ENCODE measurements at places on chromosomes 1 and 21.

DNA sequence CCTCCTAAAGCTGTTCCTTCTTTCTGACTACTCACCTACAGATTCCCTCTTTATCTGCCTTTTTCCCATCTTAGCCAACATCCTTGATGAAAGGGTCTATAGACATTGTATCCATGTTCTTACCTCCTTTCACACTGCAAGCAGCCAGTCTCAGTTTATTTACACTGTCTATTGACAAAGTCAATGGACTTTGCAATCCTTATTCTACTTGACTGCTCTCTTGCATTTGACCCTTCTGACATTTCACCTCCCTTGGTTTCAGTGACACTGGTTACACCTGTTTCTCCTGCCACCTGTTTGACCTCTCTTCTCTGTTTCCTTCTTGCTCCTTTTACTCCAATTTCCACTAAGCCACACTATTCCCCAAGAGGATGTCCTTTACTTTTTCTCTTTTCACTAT is 224.0 kb upstream of the SNX7 start:
- DNase-seq: no peak

DNA sequence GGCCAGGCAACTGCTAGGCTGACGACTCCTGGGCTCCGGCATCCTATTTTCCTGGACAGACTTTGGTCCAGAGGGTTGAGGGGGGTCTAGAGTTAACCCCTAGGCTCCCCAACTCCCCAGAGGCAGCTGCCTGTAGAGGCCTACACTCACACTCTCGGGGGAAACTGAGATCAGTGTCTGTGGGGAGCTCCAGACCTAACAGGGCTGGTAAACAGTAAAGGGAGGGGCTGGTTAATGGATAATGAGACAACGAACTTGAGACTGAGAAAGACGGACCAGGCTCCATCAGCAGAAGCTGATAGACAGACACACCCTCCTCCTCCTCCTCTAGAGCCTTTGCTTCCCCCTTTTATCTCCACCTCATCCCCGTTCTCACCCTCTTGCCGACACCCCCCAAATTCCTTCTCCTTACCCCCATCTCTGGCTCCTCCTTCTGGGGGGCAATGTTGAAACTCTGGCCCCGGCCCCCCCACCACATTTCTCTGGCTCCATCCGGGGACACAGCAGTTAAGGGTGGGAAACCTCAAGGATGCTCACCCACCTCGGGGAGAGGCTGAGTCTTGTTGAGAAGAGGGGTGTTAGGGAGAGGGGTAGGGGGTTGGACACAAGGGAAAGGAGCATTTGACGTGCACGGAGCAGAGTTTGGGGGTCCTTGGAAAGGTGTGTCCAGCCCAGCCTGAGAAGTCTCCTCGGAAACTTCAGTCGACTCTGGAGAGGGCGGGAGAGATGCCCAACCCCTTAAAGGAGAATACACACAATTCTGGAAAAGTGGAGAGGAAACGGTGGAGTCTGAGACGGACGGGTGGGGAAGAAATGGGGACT is at the start of gene MTMR11:
MTMR11 (minus strand) TSS at position 710 of the 822 bp plus-strand sequence; CDS start at position 478, 232 bp downstream.
- DNase-seq: no peak

DNA sequence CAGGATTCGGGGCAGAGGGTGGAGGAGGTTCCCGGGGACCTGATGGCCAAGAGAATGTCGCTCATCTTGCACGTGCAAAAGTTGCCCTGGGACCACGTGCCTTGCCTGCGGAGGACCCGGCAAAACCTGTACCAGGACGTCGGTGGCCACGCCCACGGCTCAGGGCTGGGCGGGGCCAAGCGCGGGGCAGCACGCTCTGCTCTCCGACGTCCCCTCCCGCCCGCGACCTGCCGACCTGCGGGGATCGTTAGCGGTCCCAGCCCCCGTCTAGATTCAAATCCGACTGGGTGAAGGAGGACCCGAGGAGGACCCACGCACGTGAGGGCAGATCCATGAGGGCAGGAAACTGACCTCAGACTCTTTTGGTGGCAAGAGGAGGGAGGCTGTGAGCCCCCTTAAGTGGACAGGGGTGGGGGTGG is at the start of gene C1orf167:
C1orf167 (plus strand) TSS at position 206 of the 419 bp plus-strand sequence. CDS start 2,208 bp downstream, outside the sequence.
- peak; percentile 14 for DNase-seq

GRCh38 chr1:166811691-166812090 is 27.6 kb upstream of the POGK start:
- no peak for DNase-seq

GRCh38 chr21:25708467-25709065 is 26.1 kb downstream of the ATP5PF start:
- DNase-seq: peak; percentile 49

DNA sequence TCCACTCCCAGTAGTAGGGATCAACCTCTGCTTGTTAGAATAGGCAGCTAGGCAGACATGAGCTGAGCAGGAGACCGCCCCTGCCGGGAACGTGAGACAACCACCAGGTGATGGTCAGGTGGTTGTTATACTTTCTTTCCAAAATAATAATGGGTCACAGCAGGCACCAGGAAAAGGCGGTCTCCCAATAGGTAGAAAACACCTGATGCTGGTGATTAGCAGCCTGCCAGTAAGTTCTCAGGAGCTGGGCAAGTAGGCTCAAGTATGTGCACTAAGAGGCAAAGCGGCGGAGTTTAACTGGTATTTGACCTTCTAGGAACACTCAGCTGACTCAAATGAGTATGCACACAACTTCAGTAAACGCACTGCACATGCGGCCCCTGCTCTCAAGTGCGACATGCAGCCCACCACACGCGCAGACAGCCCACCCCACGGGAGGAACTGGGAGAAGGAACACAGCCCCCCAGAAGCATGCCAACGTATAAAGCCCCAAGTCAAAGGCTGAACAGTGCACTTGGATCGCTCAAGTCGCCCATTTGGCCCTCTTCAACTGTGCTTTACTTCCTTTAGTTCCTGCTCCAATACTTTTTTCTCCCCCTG is 80.0 kb downstream of the DESI2 start:
- no peak for DNase-seq

- no peak for DNase-seq
These were observed 23.2 kb upstream of the CNIH3 start for GRCh38 chr1:224592636-224593582.

DNA sequence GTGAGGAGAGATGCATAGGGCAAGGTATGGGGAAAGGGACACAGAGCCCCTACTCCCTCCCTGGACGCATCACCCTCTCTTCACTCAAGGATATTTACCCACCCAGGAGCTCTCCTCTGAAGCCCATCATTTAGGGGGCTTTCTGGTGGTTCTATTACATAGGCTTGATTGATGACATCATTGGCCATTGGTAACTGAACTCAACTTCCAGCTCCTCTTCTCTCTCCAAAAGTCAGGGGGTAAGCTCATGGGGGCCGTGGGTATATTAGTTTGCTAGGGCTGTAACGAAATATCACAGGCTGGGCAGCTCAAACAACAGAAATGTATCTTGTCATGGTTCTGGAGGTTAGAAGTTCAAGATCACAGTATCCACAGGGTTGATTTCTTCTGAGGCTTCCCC is 110.8 kb downstream of the DSCAM start:
- DNase-seq: no peak

GRCh38 chr1:151813271-151813977 is 8.2 kb upstream of the LINGO4 start:
- no peak for DNase-seq

DNA sequence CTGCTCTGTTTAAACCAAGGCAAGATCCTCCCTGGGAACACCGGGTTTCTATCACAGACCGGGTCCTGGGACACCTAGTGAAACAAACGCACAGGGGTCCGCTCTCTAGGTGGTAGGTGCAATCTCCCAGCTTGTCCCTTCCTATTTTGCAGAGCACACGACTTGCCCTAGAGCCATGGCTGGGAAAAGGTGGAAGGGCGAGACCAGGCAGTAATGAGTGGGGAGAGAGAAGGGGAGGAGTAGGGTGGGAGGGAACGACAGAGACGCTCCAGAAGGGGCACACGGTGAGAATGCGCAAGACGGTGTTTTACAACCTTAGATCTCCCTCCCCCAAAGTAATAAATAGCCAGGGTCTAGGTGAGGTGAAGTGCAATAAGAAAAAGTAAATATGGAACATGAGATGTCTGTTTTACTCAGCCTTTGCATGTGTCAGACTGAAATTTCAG is 9.3 kb upstream of the ARHGAP29 start:
- no peak for DNase-seq

DNA sequence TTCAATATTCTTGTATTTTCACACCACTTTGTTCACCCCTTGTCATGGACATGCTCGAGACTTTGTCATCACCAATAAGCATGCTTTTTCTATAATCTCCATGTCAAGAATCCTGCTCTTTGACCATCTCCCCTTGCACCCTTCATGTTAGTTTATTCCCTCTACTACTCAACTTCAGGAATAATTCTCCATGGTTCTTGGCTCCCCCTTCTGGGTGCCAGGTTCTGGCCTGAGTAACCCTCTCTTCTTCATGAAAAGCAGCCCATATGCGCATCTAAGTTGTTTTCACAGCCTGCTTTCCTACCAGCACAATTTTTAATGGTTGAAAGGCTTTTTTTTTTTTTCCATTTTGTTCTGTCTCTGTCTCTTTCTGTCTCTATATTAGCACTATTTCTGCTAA is 160.7 kb downstream of the LEPR start:
- DNase-seq: no peak

- no peak for DNase-seq
These were observed 122.3 kb downstream of the SYF2 start for GRCh38 chr1:25110036-25110435.

GRCh38 chr1:179168536-179168935 is 60.9 kb downstream of the ABL2 start:
- DNase-seq: no peak

DNA sequence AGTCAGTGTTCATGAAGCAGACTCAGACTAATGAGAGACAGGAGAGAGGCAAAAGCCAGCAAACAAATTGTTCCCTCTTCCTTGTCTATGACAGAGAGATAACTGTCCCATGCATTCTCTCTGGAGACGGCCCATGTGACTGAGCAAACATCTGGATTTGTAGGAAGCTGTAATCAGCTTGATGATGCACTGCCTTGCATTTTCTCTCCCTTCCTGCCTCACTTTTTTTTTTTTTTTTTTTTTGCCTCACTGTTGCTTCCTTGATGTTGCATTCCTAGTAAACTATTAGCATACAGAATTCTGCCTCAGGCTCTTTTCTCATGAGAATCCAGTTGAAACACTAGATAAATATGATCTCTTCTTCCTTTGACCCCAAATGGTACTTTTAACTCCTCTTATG is 134.5 kb downstream of the HHIPL2 start:
- DNase-seq: no peak

- DNase-seq: no peak
These were observed 217.3 kb upstream of the SGIP1 start for GRCh38 chr1:66316464-66317247.

DNA sequence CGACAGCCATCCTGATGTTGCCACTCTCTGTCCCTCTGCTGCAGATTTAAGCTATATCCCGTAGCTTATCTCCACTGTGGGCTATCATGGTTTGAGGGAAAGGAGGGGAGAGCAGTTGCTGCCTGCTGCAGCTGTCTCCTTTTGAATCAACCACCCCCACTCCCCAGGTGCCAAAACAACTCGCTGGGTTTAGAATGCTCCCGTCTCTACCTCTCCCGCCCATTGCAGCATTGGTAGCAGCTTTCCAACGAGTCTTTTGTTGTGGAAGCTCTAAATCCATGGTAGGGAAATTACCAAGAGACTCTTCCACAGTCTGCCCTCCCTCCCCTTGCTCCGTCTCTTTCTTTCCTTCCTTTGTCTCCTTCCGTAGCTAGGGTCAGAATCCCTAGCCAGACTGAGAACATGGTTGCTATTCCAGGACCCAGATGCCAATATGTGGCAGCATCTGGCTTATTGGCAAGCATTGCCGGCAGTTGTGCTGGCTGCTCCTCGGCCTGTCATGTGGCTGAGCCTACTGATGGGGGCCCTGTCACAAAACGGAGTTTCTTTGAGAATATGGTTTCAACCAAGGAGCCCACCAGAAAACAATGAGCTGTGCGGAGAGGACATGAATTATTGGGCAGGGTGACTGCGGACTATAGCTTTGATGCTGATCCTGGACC is 230.7 kb downstream of the RPS6KC1 start:
- no peak for DNase-seq

DNA sequence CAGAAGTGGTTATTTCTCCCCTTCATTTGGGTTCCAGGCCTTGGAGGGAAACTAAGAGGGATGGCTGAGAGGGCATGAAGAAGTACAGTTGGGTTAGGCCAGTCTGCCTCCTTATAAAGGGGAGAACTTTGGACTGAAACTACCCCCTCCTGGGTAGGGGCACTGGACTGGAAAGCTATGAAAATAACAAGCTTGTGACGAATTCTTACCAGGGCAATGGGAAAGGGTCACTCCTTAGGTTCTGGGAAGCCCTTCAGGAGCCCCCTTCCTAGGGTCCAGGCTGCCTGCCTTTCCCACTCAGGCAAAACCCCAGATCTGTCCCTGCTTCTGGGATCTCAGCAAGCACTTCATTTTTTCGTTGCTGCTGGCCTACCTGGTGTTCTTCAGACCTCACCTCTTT is 9.8 kb upstream of the P3R3URF start:
- no peak for DNase-seq

DNA sequence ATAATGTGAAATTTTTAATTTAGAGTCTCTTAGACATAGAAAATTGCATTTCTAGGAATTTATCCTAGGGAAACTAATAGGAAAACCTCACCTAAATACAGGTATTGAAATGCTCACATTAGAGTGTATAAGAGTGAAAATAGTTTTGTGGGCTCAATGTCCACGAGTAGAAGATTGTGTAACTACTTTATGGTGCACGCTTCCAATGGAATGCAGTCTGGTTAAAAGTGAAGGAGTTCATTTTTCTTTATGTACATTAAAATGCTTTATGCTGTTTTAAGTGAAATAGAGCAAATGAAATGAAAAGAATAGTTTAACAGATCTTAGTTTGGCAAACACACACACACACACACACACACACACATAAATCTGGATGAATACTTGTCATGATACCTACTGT is 278.2 kb downstream of the USP25 start:
- DNase-seq: no peak

DNA sequence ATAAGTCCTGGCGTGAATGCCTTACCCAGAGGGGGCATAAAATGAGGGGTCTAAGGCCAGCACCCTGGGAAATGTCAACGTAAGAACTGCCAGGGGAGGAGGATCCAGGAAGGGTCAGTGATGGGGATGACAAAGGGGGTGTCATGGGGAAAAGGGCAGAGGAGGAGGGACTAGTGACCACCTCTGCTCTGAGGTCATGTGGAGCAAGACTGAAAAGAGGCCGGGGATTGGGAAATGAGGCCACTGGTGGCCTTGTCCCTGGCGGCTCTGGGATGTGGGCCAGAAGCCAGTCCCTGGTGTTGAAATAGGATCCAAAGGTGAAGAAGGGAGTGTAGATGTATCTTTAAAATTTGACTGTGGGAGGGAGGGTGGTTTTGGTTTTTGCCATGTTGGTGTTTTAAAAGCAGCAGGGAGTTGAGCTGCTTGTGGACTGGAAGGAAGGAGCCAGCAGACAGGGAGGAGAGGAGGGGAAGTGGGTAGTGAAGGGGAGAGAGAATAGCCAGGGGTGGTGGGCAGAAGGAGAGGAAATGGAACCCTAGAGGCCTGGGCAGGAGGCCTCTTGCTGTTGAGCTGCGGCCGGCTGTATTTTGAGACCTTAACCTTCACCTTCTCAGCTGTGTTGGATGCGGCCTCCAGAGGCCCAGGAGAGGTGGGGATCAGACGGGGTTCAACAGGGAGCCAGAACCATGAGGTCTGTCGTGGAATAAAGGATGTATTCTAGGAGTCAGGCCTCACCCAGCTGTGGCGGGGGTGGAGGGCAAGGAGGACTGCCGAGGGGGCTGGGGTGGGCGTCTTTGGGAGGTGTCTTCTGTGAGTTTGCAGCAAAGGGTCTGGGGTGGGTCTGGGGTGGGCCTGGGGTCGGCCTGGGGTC is 92.5 kb downstream of the DHRS3 start:
- no peak for DNase-seq

- DNase-seq: no peak
These were observed 13.1 kb upstream of the CASQ1 start for GRCh38 chr1:160177231-160177630.

All from CD4-positive, alpha-beta T cell treated with Interleukin-6 at 100 ng/mL for 8 hours (primary cell).